Left ventricle myocardium inferior (tissue), 1 donor: ENCODE measurements at places on chromosomes 16 and 17.

DNA sequence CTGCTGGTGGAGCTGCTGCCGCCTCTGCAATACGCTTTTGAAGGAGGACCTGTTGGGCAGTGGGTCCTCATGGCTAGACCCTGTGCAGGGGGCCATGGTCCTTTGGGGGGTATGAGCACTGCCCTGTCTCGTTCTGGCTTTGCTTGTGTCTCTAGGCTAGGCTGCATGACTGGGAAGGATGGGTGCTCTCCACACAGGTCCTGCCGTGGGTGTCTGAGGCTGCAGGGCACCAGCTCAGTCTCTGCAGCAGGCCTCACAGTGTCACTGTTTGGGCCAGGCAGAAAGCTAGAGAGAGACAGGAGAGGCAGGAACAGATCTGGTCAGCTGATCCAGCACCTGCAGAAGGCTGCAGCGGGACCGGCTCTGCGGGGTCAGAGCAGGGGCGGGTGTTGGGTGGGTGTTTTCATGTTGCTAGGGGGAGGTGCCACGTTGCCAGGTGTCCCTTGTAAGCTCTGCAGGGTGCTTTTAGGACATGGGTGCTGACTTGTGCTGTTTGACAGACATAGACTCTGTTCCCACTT, 111.4 kb downstream of the SNX29 start:
- DNase-seq, result peak; percentile 58

GRCh38 chr16:1425616-1426370, 5.1 kb upstream of the PERCC1 start:
- DNase-seq, result no peak

DNA sequence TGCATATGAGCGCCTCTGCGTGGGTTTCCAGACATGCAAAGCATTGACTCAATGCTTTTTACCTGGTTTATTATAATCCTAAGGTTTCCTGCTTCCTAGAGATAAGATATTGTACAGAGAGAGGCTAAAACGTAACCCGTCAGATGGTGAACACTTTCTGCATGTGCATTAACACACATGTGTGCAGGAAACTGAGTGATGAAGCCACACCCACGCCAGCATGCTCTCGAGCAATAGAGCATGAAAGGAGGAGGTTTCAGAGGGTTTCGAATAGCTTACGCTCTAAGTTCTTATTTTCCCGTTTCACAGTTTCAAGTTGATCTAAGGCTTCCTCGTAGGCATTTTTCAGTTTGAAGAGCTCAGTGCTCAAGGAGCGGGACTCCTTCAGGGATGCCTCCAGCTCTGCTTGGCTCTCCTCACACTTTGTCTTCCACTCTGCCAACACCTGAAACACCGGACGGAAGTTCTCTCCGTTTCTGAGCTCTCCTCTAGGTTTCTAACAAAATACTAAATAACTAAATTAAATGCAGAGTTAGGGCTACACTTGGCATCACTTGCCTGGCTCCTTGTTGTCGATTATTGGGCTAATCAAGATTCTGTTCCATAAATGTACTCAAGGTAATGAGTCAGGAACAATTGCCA, 23.2 kb downstream of the MYH3 start:
- no peak for DNase-seq

DNA sequence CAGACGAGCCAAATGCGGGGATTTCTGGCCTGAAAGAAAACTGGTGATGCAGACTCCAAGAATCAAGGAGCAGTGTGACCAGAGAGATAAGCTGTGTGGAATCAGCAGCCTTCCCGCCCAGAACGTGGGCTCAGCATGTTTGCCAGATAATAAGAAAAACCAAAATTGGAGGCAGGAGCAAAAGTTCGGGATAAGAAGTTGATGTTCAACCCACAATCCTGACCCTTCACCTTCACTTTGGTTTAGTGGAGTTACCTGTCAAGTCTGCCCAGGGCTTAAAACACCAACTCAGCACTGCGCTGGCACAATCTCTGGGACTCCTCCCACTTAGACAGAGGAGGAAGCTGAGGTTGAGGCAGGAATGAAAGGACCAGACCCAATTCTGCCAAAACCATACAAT, 3.1 kb downstream of the SLC43A2 start:
- DNase-seq, result no peak

DNA sequence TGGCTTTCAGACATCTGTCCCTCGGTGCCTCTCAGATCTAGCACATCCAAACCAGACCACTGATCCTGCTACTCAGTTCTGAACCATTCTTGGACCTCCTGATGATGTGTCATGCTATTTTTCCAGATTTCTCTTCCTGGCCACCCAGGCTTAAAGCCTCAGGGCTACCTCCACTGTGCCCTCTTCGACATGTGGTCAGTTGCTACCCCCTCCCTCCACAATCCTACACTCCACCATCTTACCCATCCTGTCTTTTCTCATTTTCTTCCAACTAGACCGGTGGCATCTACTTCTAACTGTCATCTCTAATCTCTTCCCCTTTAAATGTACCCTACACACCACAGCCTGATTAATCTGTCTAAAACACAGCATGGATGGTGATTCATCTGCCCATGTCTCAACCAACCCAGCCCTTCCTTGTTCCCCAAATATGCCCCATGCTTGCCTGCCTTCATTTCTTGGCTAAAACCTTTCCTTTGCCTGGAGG, 478.6 kb downstream of the SLC39A11 start:
- DNase-seq, result no peak

DNA sequence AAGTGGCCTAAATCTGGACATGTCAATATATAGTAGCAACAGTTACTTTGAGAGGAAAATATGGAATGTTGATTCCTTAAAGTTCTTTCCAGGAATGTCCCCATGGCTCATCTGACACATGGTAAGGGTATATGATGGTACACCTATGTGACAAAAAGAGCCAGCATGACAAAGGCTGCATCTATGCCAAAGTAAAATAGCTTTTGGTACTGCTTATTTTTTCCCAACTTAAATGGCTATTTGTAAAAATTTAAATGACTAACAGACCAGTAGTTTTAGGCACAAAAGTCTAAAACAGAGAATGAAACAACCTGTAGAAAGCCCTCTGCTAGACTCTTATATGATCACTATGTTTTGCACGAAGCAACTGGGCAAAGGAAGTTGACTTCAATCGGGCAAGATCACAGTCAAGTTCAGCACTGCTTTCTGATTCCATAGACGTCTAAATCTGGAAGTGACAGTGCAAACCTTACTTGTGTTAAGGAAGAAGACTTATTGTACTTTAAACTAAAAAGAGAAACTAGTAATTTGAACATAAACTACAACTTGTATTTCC, 135.1 kb downstream of the SKAP1 start:
- DNase-seq, result no peak

GRCh38 chr16:19689342-19689741, 28.7 kb downstream of the KNOP1 start:
- no peak for DNase-seq

DNA sequence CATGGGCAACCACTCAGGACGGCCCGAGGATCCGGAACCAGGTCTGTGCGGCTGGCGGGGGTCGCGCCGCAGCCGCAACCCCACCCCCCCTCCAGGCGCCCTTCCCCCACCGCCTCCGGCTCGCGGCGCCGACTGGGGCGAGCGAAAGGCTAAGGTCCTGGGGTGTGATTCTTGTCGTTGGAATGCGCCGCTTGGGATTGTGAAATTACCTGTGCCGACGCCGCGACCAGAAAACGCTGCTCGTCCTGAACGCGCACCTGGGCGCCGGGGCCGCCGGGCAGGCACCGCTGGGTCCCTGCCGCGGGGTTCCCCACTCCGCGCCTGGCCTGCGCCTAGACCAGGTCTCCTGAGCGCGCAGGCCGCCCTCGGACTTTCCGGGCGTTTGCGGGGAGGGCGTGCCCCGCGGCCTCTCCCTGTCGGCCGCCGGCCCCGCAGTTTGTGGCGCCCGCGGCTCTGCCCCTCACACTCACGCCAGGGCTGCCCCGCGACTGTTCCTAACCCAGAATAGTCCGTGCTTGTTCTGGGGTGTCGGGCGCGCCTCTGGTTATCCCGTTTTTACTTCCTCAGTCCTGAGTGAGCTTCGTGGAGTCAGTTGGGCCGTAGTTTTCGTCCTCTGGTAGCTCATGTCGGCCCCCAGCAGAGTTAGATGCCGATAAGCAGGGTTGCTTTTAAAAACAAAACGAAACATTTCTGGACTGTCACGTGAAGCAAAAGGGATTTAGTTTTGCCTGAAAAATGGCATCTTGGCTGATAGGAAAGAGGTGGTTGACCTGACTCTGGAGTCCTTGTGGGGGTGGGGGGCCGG, 147.2 kb downstream of the SPECC1 start:
- DNase-seq, result no peak

DNA sequence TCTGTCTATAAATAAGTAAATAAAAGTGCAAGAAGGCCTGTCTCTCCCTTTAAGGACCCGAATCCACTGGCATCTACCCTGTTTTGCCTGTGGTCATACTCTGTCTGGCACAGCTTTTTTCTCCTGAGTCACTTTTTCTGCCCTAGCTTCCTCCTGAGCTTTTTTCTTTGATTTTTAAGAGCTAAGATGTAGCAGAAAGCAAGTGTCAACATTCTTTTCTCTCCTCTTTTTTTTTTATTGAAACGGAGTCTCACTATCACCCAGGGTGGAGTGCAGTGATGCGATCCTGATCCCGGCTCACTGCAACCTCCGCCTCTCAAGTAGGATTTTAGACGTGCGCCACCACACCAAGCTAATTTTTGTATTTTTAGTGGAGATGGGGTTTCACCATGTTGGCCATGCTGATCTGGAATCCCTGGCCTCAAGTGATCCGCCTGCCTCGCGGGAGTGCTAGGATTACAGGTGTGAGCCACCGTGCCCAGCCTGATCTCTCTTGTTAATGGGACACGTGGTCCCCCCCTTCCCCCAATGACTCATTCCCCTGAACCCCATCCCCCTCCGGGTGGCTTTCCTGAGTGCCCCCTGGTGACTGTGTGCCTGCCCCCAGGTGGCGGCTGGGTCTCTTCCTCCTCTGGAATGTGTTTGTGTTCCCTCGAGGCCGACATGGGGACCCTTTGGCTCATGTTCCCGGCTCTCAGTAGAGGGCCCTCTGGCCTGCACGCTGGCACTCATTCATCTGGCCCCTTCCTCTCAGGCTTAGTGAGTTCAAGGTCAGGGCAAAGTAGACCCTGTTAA, 14.2 kb downstream of the C16orf90 start:
- DNase-seq, result no peak

- no peak for DNase-seq
Measured at GRCh38 chr17:20109076-20109475, 99.9 kb downstream of the SPECC1 start.

GRCh38 chr16:58533751-58534470, 18.6 kb downstream of the SETD6 start:
- DNase-seq, result peak; percentile 44

GRCh38 chr17:80428796-80429195, 13.8 kb downstream of the ENDOV start:
- DNase-seq, result no peak

DNA sequence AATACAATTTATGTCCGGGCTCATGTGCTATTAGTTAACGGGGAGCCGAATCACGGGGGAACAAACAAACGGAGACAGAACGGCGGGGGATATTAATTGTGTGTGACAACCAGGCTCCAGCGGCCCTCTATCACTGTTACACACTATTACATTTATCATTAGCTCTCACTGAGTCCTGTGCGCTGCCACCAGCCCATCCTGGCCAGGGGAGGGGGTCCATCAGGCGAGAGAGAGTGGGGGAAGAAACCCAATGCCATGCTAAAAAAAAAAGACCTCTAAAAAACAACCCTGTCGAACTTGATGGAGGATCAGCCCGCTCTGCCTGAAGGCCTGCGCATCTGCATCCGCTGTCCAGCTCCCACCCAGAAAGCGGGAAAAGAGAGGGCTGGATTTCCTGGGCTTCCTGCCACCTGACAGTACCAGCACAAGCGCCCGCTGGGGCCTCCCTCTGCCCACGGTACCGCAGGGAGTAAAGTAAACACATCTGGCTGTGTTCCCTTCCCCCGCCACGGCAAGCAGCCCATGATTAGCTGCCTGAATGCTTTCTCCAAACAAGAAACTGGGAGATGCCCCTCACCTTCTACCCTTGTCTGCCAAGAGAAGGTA, 41.7 kb downstream of the PIPOX start:
- DNase-seq, result no peak

GRCh38 chr17:16886655-16887322, 85.1 kb downstream of the TNFRSF13B start:
- DNase-seq, result no peak

DNA sequence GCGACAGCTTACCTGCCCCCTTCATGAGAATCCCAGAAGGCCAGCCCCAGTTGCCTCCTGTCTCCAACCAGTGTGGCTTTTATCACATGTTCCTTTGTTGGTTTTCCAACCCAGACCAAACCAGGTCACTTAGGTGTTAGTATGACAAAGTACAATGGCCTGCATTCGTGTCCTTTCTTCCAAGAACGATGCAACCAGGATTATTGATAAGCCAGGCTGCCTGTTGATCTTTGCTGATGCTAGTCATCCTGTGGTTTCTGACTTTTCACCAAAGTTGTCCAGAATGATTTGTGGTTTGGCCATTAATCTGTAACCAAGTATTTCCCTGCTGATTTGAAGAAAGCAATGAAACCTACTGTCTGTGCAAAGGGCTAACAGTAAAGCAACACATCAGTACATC, 191.4 kb downstream of the CYLD start:
- DNase-seq, result no peak

DNA sequence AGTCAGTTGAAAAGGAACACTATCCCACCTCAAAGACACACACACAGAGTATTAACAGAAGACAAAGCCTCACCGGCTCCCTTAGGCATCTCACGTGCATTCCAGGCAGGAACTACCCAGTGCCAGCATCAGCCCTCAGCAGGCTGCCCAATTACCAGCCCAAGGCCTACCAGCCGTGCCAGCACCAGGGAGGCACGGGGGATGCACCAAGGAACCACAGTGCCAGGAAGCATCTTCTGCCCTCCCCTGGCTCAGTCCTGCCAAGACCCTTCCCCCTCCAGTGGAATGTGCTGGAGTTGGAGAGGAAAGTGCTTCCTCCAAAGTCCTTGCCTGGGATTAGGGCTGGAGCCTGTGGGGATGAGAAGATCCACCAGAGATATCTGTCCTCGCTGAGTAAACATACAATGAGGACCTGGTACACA, 11.0 kb upstream of the KRT19 start:
- DNase-seq, result no peak

- no peak for DNase-seq
Measured at GRCh38 chr16:72785886-72786285, 262.0 kb downstream of the ZFHX3 start.

- no peak for DNase-seq
Measured at GRCh38 chr17:29155227-29155965, 24.8 kb downstream of the MYO18A start.
